ENCODE measurements at places on chromosomes 2 and 18.
A peak's percentile ranks its signal among the peaks of the same experiment; 100 is the strongest.

- no peak for DNase-seq
Measured at GRCh38 chr2:207300817-207301216, 135.1 kb upstream of the KLF7 start.

DNA sequence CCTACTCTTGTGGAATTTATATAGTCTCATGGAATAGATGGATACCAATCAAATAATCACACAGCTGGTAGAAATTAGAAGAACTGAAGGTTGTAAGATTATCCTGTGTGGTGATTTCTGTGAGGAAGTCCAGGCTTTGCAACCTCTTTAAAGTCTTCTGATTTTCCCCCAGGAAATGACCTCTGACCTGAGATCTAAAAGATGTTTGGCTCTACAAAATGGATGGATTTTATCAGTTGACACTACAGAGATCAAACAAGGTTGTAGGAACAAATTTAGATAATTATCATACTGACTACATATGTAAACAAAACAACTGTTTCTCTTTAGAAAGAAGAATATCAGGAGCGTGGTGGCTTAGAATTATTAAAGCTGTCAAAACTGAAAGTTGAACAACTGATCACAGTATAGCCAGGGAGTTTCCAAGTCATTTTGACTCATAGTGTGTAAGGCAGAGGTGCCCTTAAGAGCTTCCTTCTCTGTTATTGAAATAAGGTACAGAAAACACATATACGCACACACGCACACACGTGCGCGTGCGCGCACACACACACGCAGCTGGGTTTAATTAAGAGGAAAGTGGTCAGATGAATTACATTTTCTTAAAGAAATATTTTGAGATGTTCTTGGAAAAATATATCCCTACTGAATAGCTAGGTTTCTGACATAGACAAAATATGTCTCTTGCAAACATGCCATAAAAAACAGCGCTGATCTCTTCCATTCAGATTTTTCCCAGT, 35.5 kb upstream of the PELI1 start:
- DNase-seq = no peak

DNA sequence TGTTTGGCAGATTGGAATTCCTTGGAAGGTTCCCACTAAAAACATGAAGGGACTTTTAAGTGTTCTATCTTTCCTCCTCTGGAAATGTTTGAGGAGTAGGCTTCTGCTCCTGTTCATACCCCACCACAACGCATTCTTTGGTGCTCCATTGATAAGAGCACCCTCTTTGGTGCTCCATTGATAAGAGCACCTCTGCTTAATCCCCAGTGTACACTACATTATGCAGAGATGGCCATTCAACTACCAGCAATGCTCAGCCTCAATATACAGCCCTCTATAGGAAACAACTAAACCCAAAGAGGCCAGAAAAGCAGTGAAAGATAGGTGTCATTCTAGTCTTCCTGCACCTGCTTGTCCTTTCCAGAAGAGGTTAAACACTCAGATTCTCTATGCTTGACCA, 1.8 kb upstream of the CHAC2 start:
- no peak for DNase-seq

- no peak for DNase-seq
Measured at GRCh38 chr2:10413991-10414451, 34.1 kb downstream of the ODC1 start.

GRCh38 chr2:1698188-1698945, 45.9 kb downstream of the PXDN start:
- no peak for DNase-seq

- DNase-seq = peak; percentile 5
Measured at GRCh38 chr18:71371951-71372605, 1083.2 kb downstream of the SOCS6 start.

- no peak for DNase-seq
Measured at GRCh38 chr2:164896226-164896625, 54.6 kb upstream of the COBLL1 start.

DNA sequence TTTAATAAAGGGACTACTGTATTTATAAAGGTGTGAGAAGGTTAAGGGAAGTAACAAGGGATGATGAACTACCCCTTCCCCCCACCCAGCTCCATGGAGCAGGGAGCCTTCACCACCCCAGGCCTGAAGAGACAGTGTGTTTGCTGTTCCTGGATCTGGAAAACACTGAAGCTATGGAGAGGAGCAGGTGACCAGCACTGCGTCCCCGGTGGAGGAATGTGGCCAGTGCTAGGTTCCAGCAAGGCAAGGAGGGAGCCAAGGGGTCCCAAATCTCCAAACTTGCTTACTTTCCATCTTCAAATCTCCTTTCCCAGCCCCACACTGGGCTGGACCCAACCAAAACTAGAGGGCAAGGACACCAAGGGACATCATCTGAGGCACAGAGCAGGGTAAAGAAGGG, 128.7 kb upstream of the CD302 start:
- DNase-seq = no peak

DNA sequence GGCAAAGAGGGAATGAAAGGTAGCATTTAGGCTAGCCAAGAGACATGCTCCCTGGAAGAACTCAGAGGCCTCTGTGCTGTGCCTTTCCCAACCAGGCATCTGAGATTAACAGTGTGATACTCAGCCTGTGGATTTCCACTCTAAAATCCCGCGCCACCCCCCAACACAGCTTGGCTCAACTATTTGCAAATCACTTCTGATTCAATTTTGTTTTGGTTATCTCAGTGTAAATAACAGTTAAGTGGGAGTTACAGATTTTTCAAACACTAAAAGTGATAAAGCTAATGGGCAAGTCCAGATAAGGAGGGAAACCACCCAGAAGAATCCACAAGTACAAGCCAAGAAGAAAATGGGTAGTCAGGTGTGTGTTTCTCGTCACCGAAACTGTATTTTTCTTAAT, 1.4 kb upstream of the NRP2 start:
- no peak for DNase-seq

- no peak for DNase-seq
Measured at GRCh38 chr2:216827073-216827720, 32.7 kb downstream of the TNP1 start.

DNA sequence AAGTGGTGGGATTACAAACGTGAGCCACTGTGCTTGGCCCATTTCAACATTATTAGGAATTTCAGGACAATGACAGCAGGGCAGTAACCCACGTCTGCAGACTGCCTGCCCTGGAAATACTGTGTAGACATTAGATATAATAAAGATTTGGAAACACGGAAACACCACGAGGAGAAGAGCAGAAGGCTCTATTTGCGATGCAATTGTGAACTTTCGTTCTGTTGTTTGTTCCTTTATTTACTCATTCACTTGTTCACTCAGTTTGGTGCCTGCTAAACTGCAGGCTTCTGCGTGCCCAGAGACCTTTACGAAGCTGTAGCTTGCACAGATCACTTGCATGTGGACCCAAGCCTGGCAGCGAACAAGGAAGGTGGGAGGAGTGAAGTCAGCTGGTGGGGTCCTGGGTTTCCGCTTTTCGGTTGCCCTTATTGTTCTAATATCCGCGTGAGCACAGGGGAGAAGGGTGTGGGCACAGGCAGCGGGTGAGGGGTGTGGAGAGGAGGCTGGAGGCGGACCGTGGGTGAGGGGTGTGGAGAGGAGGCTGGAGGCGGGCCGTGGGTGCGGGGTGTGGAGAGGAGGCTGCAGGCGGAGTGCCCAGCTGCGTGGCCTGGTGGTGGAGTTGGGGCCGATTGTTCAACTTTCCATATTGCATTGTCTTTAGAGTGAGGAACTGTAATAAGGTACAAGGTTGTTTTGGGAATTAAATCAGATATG, 3.4 kb downstream of the COLEC11 start:
- no peak for DNase-seq

GRCh38 chr18:22277758-22278157, 108.4 kb downstream of the GATA6 start:
- DNase-seq = no peak

DNA sequence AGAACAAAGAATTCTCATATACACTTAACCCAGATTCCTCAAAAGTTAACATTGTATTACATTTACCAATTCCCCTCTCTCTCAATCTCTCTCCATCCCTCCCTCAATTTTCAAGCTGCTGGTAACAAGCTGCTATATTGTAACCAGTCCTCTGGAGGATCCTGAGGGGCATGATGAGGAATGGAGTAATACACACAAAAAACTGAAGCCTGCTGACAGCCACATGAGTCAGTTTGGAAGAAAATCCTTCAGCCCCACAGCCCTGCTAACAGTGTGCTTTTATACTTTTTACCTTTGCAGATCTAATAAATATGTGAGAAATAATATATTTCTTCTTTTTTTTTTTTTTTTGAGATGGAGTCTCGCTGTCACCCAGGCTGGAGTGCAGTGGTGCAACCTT, 165.7 kb upstream of the RAB12 start:
- DNase-seq = no peak

- no peak for DNase-seq
Measured at GRCh38 chr2:88575051-88575450, 52.2 kb downstream of the EIF2AK3 start.

- DNase-seq = no peak
Measured at GRCh38 chr2:108267101-108267500, 21.6 kb upstream of the SULT1C2 start.

- DNase-seq = no peak
Measured at GRCh38 chr2:134301099-134301927, 47.4 kb downstream of the MGAT5 start.

GRCh38 chr2:88091943-88092342, 24.3 kb downstream of the SMYD1 start:
- DNase-seq = no peak

DNA sequence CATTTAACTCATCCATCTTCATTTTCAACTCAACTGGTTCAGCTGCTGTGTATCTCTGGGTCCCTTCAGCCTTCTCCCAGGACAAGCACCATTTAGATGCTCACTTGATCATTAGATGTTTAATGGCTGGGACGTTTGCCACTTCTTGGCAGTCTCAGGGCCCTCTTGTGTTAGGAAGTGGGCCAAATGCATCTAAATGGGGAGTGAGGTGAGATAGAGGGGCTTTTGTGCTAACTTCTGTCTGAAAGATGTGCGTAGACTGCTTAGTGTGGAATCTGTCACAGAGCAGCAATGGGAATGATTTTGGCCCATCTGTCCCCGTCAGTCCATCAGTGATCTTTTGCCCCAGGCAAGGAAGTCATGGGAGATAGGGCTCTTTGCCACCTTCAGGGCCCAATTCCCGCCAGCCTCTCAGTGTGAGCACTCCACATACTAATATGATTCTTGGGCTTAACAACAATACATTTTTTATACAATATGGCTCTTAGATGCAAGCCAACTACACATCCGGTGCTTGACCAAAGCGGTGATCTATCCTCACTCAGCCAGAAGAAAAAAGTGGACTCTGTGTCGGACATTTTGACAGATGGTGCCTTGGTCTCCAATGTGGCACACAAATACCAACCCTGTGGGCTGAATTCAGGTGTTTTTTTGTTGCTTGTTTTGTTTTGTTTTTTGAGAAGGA, 95.7 kb upstream of the EPC2 start:
- no peak for DNase-seq

DNA sequence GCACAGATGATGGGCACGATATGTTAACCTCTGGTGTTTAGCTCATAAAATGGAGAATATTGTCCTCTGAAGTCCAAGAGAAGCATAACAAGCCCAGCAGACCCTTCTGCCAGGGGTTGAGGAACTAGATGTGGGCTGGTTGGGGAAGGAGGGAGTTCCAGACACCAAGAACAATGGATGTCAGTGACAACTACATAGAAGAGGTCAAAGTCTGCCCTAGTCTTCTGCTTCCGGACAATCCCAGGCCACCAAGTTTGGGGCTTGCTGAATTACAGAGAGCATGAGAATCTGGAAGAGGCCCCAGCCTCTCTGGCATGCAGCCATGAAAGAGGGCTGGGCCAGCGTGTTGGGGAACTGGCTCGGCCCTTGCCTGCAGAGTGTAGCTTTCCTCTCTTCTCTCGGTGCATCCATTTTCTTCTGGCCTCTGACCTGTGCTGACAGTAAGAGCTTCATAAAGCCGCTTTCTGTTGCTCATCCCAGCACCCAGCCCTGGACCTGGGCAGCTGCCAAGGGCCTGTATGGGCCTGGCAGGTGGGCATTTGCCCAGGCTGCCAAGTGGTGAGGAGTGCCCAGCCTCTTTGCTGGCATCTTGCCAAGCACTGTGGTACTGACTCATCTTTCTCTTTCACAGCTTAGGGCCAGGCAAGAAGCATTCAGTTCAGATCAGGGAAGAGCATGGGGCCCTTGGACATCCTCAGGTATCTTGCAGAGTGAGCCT, 14.6 kb upstream of the LAPTM4A start:
- DNase-seq = peak; percentile 80

GRCh38 chr2:23561088-23561487, 176.1 kb downstream of the KLHL29 start:
- DNase-seq = no peak

- no peak for DNase-seq
Measured at GRCh38 chr2:9695941-9696340, 65.1 kb upstream of the YWHAQ start.

DNA sequence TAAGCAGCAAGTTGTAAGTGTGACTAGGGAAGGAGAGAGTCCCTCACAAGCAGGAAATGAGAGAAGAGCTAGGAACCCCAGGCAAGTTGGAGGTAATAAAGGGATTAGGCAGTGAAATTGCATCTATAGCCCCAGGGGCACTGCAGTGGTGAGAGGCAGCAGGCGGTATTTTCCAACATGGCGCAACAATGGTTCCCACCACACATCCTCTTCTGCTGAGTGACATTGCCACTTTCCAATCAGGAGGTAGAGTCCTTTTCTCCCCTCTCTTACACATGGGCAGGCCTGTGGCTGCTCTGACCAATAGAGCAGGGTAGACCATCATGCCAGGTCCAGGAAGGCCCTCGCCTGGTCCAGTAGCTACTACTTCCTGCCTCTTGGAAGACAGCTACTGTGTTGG, 86.6 kb downstream of the DNER start:
- no peak for DNase-seq

GRCh38 chr2:136665736-136666135, 99.6 kb upstream of the THSD7B start:
- no peak for DNase-seq

DNA sequence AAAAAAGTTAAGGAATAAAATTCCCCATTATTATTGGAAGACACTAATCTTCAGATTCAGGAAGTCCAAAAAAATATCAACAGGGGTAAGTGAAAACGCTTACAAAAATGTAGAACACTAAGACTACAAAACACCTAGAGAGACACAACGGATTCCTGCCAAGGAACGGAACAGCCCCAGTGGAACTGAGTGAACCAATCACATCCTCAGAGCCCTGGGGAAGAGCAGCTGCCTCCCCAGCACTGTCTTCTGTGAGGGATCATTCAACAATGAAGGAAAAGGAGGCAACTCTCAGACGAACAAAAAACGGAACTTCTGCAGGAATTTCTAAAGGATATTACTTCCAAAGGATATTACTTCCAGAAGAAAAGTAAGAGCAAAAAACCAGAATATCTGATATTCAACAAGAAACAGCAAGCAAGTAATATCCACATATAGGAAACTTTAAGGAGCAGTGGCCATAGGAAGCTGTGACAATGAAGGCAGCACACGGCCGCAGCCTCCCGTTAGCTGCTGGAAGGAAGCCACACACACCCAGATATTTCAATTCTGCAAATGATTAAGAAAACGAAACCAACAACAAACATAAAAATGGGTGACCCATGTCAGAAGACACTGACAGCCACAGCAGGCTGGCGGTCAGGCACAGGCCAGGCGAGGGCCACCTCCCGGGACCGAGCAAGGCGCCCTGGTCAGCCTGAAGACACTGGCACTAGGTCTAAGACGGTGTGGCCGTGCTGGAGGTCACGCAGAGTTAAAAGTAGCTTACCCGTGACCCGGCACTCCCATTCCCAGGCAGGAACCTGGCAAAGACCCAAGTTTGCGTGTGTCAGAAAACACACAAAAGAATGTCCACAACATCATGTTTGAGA, 81.8 kb downstream of the HDAC4 start:
- DNase-seq = no peak

All from SHP77 treated with DMSO at 0.1 percent for 48 hours (cell line).